ENCODE measurements at places on chromosomes 4 and X.

DNA sequence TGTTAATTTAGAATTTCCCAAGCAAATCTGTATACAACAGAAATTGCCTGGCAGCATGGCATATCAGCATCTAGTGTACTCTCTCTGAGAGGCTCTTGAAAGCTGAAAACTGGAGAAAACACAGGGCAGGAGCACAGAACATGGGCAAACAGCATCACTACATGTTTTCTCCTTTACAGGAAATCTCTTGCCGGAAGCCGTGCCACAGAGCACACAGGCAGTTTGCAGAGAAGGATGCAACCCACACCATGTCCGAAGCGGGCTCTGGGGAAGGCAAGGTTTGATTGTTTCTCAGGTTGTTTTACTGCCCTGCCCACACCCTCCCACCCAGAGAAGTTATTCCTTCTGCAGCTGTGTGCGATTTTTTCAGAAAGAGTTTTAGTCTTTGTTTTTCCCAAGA lies 41.1 kb upstream of the FAM9C start:
- DNase-seq, result no peak

- no peak for DNase-seq
Measured at GRCh38 chr4:73127839-73128453, 58.4 kb upstream of the COX18 start.

DNA sequence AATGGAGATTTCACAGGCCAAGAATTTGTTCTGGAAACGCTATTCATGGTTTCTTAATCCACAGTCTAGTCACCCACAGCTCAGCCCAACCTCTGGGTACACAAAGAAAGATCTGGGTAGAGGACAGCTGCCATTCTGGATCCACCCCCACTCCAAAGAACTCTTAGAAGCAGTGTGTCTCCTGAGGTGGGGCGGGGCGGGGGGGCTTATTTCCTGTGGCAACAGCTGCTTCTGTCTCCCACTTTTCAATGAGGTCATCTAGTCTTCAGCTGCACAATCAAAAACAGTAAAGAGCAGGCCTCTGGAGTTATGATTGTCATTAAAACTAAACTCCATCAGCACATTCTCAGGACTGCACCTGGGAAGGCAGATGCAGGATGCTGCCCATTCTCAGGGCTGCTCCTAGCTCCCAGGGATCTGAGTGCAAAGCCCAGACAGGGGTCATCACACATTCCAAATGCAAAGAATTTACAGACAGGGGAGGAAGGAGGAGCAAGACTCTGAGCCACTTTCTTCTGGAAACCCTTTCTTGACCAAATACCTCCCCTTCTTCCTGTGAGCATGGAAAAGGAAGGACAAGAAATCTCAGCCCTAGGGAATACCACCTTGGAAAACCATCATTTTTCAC lies 207.3 kb downstream of the HS6ST2 start:
- no peak for DNase-seq

DNA sequence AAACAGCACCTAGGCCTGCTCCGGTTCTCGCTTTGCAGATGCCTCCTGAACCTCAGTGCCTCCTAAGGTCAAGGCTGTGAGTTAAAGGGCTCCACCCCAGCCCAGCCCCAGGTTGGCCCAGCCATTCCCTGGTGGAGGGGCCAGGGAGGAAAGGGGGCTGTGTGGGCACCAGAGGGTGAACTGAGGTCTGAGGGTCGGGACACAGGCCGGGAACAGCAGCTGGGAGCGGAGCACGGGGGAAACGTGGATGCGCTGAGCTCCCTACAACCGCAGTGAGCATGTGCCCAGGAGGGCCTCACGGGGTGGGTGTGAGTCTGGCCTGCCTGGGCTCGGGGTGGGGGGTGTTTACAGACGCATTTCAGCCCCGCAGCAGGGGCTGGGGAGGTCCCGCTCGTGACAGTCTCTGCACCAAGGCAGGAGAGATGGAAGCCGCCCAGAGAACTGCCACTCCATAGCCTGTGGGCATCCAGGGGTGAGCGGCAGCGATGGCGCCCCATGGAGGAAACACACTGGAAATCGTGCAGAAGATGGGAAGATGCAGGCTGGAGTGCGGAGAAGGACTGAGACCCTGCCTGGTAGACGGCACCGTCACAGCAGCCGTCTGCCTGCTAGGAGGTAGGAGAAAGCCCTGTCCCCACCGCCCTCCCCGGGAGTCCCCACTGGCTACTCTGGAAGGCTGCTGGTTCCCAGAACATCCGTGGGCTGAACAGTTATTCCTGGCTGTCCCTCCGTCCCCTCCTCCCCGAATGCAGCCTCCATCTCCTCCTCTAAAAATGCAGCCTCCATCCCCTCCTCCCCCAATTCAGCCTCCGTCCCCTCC lies 9.9 kb upstream of the SLC25A6 start:
- no peak for DNase-seq

DNA sequence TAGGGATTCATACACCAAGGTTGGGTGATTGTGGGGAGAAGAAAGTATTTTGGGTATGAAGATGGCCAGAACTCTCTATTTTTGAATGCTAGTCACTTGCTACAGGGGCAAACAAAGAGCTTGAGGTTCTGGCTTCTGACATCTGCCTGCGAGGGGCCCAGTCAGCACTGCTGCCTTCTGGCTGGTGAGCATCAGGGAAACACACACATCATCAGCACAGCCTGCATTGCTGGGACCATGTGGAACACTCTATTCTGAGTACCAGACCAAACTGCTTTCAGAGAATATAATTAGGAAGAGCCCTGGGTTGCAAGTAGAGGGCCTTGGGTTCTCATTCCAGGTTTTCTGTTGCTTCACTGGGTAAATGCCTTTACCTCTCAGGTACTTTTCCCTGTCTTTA lies 14.1 kb downstream of the TRPC5 start:
- no peak for DNase-seq

DNA sequence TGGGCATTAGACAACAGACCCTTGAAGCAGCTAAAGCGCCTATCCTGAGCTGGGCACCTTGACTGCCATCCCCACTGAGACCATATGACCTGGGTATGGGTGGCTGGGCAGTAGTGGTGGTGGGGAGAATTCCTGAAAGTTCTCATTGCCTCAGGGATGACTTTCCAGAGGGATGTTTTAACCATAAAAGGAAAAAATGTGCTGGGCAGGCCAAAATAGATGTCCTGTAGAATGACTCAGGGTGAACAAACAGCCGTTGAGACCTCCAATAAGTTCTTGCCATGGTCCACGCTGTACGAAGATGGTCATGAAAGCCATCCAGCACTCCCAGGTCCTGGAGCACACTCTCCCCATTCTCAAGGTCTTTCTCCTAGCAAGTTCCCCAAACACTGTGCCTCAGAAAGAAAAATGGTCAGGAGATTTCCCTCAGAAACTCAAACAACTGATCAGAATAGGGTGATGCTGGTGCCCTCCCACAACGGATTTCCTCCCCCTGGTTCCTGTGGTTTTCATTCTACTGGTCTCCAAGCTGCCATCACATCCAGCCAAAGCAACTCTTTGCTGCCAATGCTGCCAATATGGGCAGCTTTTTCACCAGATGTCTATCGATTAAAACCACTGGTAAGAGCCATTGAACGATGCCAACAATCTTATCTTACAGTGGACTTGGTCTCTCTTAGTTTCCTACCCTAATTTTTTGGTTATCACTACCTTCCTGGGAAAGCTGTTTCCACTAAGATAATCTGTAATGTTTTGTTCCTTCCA lies 11.2 kb downstream of the CDKN2AIP start:
- no peak for DNase-seq

DNA sequence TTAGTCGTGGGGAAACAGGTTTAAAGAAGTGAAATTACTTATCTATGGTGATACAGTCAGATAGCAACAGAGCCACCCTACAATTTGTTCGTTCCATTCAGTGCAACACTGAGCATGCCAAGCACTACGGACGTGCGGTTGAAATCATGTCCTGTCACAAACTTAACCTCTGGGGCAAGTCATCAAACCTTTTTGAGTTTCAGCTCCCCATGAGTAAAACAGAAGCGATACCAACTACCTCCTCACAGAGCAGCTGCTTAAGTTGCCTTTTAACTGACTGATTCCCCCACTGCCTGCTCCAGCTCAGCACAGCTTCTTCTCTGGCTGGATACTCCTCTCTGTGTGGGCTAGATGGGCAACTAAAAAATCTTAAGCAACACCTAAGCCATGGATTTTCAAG lies 36.0 kb downstream of the LHFPL1 start:
- DNase-seq, result no peak

- no peak for DNase-seq
Measured at GRCh38 chr4:85703096-85703495, 228.1 kb downstream of the ARHGAP24 start.

DNA sequence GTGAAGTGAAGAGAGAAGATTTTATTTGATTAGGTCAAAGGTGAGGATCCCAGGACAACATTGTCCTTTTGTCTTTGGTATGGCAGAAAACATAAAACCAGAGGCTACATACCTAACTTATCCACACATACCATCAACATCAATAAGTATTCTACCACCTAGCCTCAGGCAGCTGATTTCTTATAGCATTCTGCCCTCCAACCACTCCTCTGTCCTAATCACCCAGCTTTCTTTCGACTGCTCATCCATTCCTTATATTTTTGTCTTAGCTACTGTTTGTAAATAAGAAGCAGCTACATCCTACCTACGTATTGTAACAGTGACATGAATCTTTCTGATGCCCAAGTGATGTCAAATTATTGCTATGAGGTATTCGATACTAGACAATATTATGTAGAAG lies 129.4 kb downstream of the ANAPC10 start:
- DNase-seq, result no peak

DNA sequence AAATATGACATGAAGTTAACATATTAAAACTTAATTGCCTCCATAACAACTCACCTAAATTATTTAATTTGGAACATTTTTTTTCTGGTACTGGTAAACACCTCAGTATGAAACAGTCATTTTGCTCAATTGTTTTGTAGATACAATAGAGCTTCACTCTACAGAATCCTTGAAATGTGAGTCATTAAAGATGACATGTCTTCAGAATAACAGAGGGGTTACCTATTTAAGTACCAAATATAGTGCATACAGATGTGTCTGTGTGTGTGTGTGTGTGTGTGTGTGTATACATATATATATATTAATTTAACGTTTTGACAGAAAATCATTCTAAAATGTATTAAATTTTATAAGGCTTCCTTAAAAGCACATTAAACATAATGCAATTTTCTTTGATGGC lies 297.6 kb downstream of the INPP4B start:
- no peak for DNase-seq

- no peak for DNase-seq
Measured at GRCh38 chrX:100098660-100099375, 311.3 kb downstream of the PCDH19 start.

GRCh38 chrX:124293810-124294209 lies 38.6 kb upstream of the TEX13D start:
- no peak for DNase-seq

DNA sequence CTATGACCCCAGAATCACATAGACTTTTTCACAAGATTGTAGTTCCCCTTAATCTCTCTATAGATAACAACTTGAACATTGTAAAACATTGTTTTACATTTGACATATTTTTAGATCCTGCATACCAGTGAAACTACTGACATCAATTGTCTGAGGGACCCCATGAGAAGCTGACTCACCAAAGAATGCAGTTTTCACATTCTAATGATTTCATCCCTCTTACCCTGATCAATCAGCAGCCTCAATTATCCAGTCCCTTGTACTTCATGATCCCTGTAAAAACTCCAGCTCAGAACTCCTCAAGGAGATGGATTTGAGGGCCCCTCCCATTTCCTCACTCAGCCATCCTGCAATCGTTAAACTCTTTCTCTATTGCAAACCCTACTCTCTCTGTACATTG lies 411.0 kb upstream of the NDST3 start:
- no peak for DNase-seq

DNA sequence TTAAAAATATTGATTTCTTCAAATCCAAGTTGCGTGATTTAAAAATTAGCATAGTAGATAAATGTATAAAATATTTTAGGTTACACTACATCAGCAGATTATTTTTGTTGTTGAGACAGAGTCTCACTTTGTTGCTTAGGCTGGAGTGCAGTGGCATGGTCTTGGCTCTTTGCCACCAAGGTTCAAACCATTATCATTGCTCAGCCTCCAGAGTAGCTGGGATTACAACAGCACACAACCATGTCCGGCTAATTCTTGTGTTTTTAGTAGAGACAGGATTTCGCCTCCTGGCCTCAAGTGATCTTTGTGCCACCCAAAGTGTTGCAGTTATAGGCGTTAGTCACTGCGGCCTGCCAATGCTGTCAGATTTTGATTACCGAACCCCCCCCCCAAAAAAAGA lies 1390.5 kb upstream of the TENM3 start:
- no peak for DNase-seq

- DNase-seq, result peak; percentile 9
Measured at GRCh38 chr4:165464813-165465381, 86.1 kb downstream of the CPE start.

DNA sequence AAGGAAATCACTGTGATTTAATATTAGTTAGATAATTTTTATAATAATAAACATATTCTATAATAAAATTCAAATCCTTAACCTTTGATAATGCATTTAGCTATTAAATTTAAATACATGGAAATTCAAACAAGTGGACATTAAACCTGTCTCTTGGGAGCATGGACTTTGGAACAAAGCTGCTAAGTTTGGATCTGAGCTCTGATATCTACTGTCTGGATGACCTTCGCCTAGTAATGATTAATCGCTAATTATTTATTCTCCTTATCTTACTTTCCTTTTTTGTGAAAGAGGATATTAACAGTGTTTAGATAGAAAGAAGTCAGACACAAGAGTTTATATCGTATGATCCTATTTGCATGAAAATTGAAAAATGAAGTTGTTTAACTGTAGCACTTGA lies 980.9 kb downstream of the FSTL5 start:
- no peak for DNase-seq

DNA sequence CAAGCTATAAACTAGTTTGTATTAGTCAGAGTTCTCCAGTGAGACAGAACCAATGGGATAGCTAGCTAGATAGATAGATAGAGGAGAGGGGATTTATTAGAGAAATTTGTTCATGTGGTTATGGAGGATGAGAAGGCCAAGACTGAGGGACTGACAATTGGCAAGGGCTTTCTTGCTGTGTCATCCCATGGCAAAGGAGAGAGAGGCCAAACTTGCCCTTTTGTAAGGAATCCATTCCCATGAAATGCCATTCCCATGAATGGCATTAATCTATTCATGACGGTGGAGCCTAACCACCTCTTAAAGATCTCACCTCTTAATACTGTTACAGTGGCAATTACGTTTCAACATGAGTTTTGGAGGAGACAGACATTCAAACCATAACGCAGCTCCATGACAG lies 58.1 kb downstream of the LINC00632 start:
- DNase-seq, result no peak
